Right lung (tissue), 10 donors: ENCODE measurements at places on chromosomes 12 and 14. TPM values are rescaled to one million over a fixed set of nuclear protein-coding genes. Genes with fewer than 3 reads are reported as not detected.
A peak's percentile ranks its signal among the peaks of the same experiment; 100 is the strongest.

- DNase-seq: no peak
Observed at GRCh38 chr14:64807551-64807950, 72.2 kb downstream of the SPTB start.

The MIP gene
- polyA plus RNA-seq: not detected

The ENDOU gene
- 0.24 TPM for polyA plus RNA-seq

- DNase-seq: no peak
Observed at GRCh38 chr12:15037091-15037687, 64.3 kb downstream of the PDE6H start.

The ADSS1 gene
- polyA plus RNA-seq: 8.9 TPM

- DNase-seq: no peak
Observed at GRCh38 chr14:30915596-30915995, 41.2 kb downstream of the COCH start.

GRCh38 chr12:123242116-123242904, 9.1 kb downstream of the MTRFR start:
- no peak for DNase-seq

The CHFR gene
- 24.5 TPM for polyA plus RNA-seq

- no peak for DNase-seq
Observed at GRCh38 chr14:33914676-33915516, 36.0 kb downstream of the EGLN3 start.

DNA sequence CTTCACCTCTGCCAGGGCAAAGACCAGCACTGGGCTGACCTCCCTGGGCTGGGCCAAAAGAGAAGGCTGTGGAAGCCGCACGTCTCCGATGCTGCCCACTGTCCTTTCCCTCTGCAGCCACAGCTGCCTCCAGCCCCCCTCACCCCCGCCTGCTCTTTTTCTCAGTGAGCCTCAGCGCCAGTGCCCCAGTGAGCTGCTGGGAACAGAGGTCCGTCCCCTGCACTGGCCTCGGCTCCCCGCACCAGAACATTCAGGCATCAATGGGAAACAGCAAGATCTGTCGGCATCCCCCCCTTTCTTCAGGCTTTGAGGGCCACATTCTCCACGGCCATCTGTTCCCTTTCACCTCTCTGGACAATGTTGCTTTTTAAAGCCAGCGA, 398.1 kb downstream of the ZFP36L1 start:
- DNase-seq: no peak

The CEBPE gene
- polyA plus RNA-seq: 0.14 TPM

The MYG1 gene
- 39.1 TPM for polyA plus RNA-seq

The POC1B gene
- 27.5 TPM for polyA plus RNA-seq

- no peak for DNase-seq
Observed at GRCh38 chr12:29240441-29240840, 91.4 kb downstream of the FAR2 start.

DNA sequence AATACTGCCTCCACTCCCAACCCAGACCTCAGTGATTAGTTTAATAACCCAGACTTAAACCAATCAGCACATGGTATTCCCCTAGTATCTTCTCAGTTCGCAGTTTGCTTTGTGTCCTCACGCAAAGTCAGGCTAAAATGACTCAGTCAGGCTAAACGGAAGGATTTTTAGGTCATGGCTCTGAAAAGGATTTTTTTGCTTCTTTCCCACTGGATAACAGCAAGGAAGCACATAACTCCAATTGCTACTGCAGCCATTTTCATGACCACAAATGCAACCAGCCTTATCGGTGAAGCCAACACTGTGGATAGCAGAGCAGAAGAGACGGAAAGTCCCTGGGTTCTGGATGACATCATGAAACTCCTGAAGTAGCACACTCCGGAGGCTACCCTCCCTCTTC, 67.7 kb downstream of the ZC3H14 start:
- DNase-seq: no peak

DNA sequence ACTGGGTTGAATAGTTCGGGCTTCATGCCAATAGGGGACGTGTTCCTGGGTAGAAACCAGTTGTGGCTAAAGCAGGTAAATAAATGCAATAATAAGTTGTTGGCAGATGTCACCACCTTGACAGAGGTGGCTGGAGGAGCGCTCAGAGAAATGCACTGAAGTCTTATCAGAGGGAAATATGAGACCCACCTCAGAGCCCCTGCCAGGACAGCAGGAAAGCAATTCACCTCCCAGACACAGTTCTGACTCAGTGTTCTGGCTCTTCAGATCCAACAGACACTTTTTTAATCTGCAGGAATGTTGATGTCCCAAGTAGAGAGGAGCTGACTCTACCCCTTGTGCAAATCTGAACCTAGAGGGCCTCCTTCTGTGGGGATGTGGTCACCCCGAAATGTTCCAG, 687.1 kb upstream of the FBXO33 start:
- DNase-seq: no peak

The RNASE1 gene
- polyA plus RNA-seq: 401 TPM

The FAM186B gene
- polyA plus RNA-seq: 3.0 TPM

The SLC8B1 gene
- 14.5 TPM for polyA plus RNA-seq

The TNS2 gene
- 96.5 TPM for polyA plus RNA-seq

GRCh38 chr14:67881225-67881624, 61.6 kb downstream of the RAD51B start:
- DNase-seq: no peak

- peak; percentile 42 for DNase-seq
Observed at GRCh38 chr14:20684662-20685456, 499 bp downstream of the RNASE4 start.

DNA sequence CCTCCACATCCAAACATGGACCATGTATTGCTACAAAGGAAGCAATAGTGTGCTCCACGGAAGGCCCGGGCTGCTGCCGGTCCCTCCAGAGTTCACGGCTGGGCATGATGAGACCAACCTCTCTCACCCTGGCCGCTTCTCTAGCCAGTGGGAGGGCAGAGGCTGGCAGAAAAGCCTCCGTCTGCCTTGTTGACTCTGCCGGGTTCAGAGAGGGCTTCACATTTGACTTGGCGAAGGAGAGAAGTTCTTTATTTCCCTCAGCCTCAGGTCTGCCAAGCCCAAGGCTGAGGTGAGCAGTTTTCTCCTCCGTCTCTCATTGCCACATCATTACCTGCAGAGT, 230.0 kb downstream of the ZFP36L1 start:
- DNase-seq: no peak

GRCh38 chr14:71380271-71380670, 473.0 kb downstream of the PCNX1 start:
- DNase-seq: no peak
